Spleen (tissue), 13 donors: ENCODE measurements at places on chromosomes 7 and 10. TPM values are rescaled to one million over a fixed set of nuclear protein-coding genes. Genes with fewer than 3 reads are reported as not detected.

- DNase-seq = no peak
These were observed 1.6 kb downstream of the KIAA1217 start for GRCh38 chr10:24210501-24210900.

GRCh38 chr7:45682358-45682735 is 108.2 kb downstream of the ADCY1 start:
- DNase-seq = peak; percentile 49

The CPED1 gene
- polyA plus RNA-seq = 3.0 TPM

GRCh38 chr7:46848944-46849343 is 733.0 kb downstream of the TNS3 start:
- no peak for DNase-seq
